Glutamatergic neuron (in vitro differentiated cells): ENCODE measurements at places on chromosomes 4 and X.

GRCh38 chr4:47913330-47913729, 1.1 kb downstream of the NFXL1 start:
- DNase-seq: no peak

GRCh38 chr4:4386296-4386735, 586 bp upstream of the NSG1 start:
- peak; percentile 60 for DNase-seq

- no peak for DNase-seq
Observed at GRCh38 chr4:18675586-18676525, 654.3 kb upstream of the LCORL start.

DNA sequence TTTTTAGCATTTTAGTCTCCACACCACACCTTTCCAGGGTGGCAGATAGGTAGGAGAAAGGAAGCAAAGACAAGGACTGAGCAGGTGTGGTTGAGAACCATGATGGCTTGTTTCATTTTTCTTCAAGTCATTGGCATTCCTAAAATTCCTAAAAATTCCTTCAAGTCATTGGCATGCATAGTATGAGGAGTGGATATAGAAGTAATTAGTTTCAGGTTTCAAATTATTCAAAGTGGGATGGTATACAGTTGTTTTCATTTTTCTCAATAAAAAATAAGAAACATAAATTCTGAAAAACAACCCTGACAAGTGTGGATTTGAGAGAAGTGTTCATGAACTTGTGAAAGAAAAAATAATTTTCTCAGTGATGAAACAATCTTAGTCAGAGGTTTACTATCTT, 22.3 kb upstream of the HERC3 start:
- no peak for DNase-seq

DNA sequence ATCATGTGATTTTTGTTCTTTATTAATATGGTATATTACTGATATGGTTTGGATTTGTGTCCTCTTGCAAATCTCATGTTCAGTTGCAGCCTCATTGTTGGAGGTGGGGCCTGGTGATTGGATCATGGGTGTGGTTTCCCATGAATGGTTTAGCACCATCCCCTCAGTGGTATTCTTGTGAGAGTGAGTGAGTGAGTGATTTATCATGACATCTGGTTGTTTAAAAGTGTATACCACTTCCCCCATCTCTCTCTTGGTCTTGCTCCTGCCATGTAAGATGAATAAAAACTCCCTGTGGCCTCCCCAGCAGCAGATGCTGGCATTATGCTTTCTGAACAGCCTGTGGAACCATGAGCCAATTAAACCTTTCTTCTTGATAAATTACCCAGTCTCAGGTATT, 111.5 kb downstream of the TAB3 start:
- no peak for DNase-seq

DNA sequence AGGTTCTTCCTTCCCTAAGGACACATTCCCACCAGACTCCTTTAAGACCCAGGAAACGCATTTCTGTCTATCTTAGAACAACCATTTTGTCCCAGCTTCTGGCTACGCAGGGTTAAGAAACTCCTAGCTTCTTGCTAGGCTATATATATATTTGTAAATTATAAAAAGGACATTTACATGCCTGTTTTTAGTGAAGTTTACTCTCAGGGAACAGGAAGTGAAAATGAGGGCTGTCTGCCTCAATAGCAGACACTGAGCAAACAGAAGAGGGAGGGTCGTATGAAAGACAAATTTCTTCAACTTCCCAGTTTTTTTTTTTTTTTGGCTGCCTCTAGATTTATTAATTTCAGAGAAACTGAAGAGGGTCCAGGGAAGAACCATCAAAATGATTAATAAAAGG, 9.3 kb upstream of the FRMPD3 start:
- no peak for DNase-seq

DNA sequence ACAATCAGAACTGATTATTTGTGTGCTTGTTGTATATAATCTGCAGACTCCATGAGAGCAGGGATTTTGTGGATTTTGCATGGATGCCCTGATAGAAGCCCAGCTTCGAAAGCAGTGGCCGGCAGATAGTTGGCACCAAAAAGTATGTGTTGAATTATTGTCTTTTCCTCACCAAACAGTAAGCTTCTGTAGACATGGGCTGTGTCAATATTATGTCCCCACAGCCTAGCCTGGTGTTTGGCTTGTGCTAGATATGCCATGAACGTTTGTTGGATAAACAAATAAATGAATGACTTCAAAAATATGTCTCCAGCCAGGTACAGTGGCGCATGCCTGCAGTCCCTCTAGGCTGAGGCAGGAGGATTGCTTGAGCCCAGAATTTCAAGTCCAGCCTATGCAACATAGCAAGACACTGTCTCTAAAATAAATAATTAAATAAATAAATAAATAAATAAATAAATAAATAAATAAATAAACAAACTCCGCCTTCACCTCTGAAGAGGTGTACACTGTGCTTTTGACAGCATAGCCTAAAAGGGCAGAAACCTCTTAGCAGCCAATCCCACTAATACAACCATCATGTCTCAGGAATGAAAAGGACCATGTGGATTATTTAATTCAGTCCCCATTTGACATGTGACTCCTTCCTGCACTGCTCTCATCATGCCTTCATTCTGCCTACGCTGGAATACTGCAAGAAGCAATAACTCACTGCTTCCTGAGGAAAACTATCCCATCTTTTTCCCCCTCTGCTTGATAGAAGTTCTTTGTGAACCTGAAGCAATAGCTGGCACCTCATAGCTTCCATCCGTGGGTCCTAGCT, 335.2 kb downstream of the FBXW7 start:
- DNase-seq: no peak

- DNase-seq: no peak
Observed at GRCh38 chr4:152962150-152962549, 26.0 kb downstream of the FHDC1 start.

DNA sequence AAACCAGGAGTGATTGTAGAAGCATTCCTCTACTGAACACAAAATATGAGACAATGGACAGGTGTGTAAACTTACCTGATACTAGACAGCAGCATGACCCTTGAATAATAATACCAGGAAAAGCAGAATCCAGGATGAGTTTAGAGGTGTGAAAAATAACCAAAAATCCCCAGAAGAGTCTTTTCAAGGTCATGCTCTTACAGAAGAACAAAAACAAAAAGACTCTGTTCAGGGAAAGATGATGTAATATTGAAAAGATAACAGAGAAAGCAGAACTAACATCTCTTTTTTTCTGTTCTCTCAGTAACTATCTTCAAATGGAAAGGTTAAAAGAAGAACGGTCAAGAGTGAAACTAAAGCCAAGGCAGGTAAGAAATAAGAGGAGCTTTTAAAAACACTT, 14.0 kb upstream of the ARHGAP10 start:
- no peak for DNase-seq

GRCh38 chr4:4789462-4789861, 70.0 kb upstream of the MSX1 start:
- DNase-seq: no peak

GRCh38 chrX:6227453-6227835, 1.2 kb downstream of the NLGN4X start:
- peak; percentile 31 for DNase-seq

DNA sequence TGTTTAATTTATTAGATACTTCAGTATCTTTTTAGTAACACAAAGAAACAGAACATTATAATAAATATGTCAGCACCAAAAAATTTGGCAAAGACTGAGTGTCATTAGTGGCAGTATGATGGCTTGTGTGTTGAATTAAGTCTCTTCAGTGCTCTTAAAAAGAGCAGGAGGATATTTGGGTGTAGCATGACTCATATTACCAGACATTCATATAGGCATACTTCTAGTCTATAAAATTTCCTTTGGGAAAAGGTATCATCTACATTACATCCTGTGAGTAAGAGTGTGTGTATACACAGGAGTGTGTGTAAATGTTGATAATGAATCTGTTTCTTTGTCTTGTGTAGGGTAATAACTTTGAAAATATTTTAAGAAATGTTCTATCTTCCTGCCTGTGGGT, 135.7 kb downstream of the CNKSR2 start:
- no peak for DNase-seq

GRCh38 chrX:53279296-53280237, 1.8 kb downstream of the IQSEC2 start:
- no peak for DNase-seq

- no peak for DNase-seq
Observed at GRCh38 chr4:161419822-161420221, 744.0 kb downstream of the FSTL5 start.

GRCh38 chr4:38327174-38327573, 336.8 kb upstream of the KLF3 start:
- no peak for DNase-seq

GRCh38 chrX:40501164-40501855, 79.5 kb upstream of the ATP6AP2 start:
- DNase-seq: no peak

- DNase-seq: no peak
Observed at GRCh38 chr4:55876387-55876786, 22.9 kb downstream of the EXOC1 start.

GRCh38 chr4:185020293-185020808, 2.1 kb downstream of the HELT start:
- DNase-seq: peak; percentile 49

DNA sequence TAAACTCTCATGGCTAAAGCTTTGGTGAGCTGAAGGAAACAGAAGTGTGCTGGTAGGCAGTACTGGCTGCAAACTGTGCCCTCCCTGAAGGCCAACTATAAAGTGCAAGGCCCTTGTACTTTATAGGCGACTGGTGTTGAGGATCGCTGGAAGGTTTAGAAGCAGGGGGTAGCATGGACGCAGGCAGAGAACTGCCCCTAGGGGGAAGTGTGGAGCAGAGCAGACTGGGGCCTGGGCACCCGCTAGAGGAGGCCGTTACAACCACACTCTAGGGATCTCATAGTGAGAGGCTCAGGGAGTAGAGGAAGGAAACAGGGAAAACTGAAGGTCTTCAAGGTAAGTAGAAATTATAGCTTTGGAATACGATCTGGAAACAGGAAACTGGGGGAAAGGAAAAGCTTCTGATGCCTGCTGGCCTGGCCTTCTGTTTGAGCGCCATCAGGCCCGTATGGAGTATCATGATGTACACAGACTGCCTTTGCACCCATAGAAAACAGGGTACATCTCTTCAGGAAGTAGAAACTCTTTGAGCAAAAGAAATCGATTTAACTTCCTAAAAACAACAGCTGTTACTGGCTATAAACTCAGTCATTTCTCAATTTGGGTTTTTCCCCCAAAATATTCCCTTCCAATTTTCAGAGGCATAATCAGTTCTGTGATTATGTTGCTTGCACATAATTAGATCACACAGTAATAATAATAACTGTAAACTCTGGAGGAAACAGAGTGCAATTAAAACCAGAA, 23.9 kb upstream of the TMSB4X start:
- peak; percentile 61 for DNase-seq

- no peak for DNase-seq
Observed at GRCh38 chrX:95058815-95059214, 1384.8 kb downstream of the FAM133A start.

GRCh38 chr4:14404730-14405129, 597.6 kb upstream of the CPEB2 start:
- DNase-seq: no peak

- peak; percentile 55 for DNase-seq
Observed at GRCh38 chrX:154369449-154370299, 4.8 kb downstream of the FLNA start.

DNA sequence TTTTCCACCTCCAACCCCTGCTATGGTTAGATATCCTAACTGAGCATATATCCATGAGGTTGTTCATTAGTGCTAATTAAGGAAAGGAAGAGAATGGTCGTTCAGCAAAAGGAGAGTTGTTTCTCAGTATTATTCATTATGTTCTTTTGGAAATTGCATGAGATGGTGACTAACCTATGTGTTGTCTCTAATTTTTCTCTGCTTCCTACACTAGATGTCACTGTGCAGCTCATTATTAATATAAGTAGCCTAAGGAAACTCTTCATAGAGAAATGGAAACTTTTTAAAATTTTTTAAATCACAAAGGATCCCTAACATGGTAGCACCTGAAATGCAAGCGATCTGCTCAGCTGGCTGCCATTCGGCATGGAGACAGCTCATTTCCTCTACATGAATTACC, 67.7 kb upstream of the FAM9A start:
- no peak for DNase-seq

- DNase-seq: no peak
Observed at GRCh38 chrX:111124418-111124817, 28.4 kb downstream of the PAK3 start.

GRCh38 chr4:93654211-93654610, 174.3 kb upstream of the ATOH1 start:
- no peak for DNase-seq

DNA sequence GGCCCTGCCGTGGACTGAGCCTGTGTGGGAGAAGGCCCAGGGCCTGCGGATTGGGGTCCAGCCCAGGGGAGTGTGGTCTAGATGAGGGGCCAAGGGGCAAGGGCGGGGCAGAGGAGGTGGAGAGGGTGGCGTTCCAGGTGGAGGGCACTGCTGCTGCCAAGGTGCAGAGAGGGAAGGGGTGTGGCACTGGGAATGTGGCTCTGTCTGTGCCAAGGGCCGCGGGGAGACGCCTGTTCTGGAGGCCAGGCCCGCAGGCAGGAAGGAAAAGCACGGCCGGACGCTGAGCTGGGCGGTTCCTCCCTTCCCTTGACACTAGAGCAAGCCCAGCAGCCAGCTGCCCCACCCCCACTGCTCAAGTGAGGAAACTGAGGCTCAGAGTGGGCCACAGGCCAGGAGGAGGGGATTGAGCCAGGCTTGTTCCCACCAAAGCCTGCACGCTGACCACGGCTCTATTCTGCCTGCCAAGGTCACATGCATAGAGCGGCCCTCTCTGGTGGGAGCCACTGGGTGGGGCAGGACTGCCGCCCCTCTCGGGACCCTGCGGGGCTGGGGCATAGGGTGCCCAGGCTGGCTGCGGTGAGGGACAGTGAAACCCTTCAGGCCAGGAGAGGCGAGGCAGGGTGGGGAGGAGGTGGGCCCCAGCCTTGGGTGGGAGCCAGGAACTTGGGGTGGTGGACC, 13.0 kb downstream of the SH3BP2 start:
- no peak for DNase-seq

GRCh38 chrX:65587616-65588526, 53.3 kb upstream of the LAS1L start:
- no peak for DNase-seq

- no peak for DNase-seq
Observed at GRCh38 chr4:109610489-109610888, 50.4 kb downstream of the MCUB start.

DNA sequence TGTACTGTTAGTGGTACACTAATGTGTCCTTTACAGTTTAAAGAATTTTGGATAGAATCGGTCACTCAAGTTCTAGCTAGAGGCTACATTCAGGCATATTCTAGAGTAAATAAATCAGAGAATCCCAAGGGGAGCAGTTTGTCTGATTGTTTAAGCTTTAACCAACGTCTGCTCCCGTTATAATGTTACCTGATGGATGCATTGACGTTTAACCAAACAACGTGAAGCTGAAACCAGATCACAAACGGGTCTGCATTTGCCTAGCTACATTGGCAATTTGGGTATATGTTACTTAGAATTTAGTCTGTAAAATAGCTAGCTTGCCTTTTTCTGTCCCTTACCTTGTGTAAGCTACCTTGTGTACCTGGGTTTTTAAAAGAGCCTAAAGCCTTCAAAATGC, 1.6 kb downstream of the PI4K2B start:
- DNase-seq: no peak

GRCh38 chr4:68987007-68987406, 35.4 kb upstream of the UGT2A3 start:
- no peak for DNase-seq

- no peak for DNase-seq
Observed at GRCh38 chr4:173171987-173172386, 3.4 kb downstream of the GALNT7 start.

GRCh38 chrX:55486736-55487135, 2.9 kb downstream of the USP51 start:
- DNase-seq: no peak

GRCh38 chr4:92791871-92792440, 488.2 kb downstream of the GRID2 start:
- DNase-seq: no peak
